Stomach (tissue), 19 donors: ENCODE measurements at places on chromosomes 5 and 9. TPM values are rescaled to one million over a fixed set of nuclear protein-coding genes. Genes with fewer than 3 reads are reported as not detected.

DNA sequence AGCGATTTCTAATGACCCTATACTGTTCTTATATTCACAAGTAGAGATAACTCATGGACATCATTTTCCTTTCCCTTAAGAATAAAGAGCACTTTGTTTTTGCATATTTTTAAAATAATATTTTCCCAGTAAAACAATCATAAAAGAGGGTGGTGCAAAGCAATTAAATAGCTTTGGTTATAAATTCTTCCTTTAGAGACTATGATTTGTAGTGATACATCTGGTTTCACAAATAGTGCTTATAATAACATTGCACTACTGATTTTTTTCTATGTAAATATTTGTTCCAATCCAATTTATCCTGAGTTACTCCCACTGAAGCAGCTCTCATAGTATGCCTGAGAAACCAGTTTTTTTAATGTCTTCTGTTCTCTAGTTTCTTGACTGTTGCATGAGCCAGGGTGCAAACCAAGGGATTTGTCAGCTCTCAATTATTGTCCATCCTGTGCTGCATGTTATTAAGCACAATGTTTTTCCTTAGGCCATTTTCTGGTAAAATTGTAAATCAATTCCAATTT, 74.7 kb downstream of the LURAP1L start:
- peak; percentile 41 for DNase-seq
- H3K27ac ChIP-seq: no peak overlapping the region
- H3K36me3 ChIP-seq: no peaks in the 10 kb centered on the region
- H3K4me1 ChIP-seq: peaks cover 6% of the 10 kb centered on the region
- no peaks in the 10 kb centered on the region for H3K27me3 ChIP-seq

Gene DMRT3
- total RNA-seq: not detected

Gene WWC1
- 37.4 TPM for total RNA-seq

GRCh38 chr9:23590276-23591000, 235.6 kb downstream of the ELAVL2 start:
- no peaks in the 10 kb centered on the region for H3K4me1 ChIP-seq
- H3K4me3 ChIP-seq: no peak overlapping the region
- H3K27me3 ChIP-seq: no peaks in the 10 kb centered on the region
- no peak for DNase-seq

DNA sequence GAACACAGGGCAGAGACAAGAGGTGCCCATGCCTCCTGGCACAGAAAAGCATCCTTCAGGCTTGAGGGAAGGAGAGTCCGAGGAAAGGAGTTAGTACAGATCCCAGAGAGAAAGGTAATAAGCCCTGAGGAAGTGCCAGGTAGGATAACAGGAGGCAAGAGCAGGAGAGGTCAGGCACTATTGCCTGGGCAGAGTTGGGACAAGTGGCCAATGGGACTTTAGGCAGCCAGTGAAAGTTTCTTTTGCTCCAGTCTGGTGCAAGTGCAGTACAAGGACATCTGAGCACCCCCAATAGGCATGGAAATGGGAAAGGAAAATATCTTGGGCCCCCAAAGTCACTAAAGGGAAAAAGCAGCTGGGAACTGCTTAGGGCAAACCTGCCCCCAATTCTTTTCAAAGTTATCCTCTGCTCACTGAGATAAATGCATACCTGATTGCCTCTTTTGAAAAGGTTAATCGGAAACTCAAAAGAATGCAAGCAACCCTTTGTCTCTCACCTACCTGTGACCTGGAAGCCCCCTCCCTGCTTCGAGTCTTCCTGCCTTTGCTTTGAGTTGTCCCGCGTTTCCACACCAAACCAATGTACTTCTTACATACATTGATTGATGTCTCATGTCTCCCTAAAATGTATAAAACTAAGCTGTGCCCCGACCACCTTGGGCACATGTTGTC, 46.5 kb downstream of the ELOVL7 start:
- H3K27ac ChIP-seq: no peak overlapping the region
- H3K4me1 ChIP-seq: no peaks in the 10 kb centered on the region
- H3K27me3 ChIP-seq: no peaks in the 10 kb centered on the region
- no peaks in the 10 kb centered on the region for H3K36me3 ChIP-seq
